ENCODE measurements at places on chromosomes 4 and X.
A peak's percentile ranks its signal among the peaks of the same experiment; 100 is the strongest.

- no peak for DNase-seq
Observed at GRCh38 chrX:70044541-70045245, 5.0 kb downstream of the AWAT2 start.

DNA sequence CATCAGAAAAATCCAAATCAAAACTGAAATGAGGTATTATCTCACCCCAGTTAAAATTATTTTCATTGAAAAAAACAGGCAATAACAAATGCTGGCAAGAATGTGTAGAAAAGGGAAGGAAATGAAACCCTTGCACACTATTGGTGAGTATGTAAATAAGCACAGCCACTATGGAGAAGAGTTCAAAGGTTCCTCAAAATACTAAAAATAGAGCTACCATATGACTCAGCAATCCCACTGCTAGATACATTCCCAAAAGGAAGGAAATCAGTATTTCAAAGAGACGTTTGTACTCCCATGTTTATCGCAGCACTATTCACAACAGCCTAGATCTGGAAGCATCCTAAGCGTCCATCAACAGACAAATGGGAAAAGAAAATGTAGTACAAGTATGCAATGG is 932.4 kb downstream of the PCDH18 start:
- DNase-seq = no peak

DNA sequence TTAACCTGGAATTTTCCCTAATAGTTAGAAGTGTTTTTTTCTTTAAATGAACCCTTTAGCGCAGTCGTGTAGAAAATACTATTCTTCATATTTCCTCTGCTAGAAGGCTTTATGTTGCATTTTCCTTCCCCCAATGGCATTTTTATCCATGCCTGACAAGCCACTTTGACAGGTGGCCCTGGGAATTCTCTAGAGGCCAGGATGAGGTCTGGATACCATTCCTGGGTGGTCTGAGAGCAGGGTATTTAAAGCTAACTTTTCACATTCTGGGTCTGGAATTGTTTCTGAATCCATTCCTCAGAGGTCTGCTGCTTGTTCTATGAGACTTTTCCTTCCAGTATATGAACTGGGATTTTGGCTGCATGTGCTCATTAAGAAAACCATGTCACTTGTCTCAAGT is 31.2 kb upstream of the PDGFRA start:
- no peak for DNase-seq

DNA sequence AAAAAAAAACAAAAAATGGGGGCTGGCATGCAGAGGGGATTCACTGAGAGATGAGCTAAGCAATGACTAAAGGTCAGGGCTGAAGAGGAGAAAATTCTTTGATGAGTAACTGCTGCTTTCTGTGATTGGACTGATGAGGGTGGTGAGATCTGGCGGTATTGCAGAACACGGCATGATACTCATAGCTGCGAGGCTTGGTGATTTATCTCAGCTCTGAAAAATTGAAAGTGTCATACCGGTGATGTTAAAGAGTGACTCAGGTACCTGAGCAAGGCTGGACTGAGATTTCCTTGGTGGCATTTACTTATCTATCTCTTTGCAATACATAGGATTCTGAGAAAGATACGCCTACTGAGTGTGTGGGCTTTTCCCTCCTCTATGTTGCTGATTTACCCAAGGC is 204.1 kb upstream of the DDX53 start:
- DNase-seq = no peak

DNA sequence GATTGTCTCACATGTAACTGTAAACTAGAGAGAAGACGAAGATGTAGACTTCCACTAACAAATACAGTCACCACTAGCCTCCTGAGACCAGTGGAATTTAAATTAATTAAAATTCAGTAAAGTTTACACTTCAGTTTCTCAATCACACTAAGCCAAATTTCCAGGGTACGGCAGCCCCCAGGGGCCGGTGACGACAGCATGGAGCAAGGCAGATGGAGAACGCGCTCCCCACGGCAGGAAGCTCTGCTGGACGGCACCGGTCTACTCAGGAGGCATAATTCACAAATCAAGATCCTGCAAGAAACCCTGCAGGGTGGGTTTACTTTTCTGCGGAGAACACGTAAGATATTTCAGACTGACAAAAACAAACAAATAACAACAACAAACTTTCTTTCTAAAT is 80.7 kb downstream of the FAT1 start:
- no peak for DNase-seq

GRCh38 chrX:56733459-56734046 is 4.5 kb downstream of the NBDY start:
- peak; percentile 64 for DNase-seq

GRCh38 chrX:37757082-37757481 is 22.8 kb upstream of the CYBB start:
- DNase-seq = no peak

GRCh38 chr4:144316869-144317268 is 176.4 kb upstream of the GYPA start:
- DNase-seq = no peak

GRCh38 chrX:10755439-10756334 is 135.3 kb upstream of the MID1 start:
- no peak for DNase-seq

GRCh38 chr4:72558655-72559054 is 10.4 kb downstream of the ADAMTS3 start:
- no peak for DNase-seq
